Activated CD4-positive, alpha-beta T cell treated with anti-CD3 and anti-CD28 coated beads for 24 hours (primary cell): ENCODE measurements at places on chromosomes 5 and 9.

DNA sequence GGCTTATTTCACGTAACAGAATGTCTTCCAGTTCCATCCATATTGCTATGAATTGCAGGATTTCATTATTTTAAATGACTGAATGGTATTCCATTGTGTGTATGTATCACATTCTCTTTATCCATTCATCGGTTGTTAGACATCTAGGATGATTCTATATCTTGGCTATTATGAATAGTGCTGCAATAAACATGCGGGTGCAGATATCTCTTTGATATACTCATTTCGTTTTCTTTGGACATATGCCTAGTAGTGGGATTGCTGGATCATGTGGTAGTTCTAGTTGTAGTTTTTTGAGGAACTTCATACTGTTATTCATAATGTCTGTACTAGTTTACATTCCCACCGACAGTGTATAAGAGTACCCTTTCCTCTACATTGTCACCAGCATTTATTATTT lies 460.5 kb downstream of the MAN2A1 start:
- no peak for DNase-seq

GRCh38 chr5:62581836-62582597 lies 3.4 kb downstream of the LRRC70 start:
- DNase-seq, result no peak

- DNase-seq, result no peak
Measured at GRCh38 chr5:172171118-172171517, 16.9 kb downstream of the STK10 start.

GRCh38 chr5:10838038-10838437 lies 77.0 kb upstream of the DAP start:
- DNase-seq, result no peak

DNA sequence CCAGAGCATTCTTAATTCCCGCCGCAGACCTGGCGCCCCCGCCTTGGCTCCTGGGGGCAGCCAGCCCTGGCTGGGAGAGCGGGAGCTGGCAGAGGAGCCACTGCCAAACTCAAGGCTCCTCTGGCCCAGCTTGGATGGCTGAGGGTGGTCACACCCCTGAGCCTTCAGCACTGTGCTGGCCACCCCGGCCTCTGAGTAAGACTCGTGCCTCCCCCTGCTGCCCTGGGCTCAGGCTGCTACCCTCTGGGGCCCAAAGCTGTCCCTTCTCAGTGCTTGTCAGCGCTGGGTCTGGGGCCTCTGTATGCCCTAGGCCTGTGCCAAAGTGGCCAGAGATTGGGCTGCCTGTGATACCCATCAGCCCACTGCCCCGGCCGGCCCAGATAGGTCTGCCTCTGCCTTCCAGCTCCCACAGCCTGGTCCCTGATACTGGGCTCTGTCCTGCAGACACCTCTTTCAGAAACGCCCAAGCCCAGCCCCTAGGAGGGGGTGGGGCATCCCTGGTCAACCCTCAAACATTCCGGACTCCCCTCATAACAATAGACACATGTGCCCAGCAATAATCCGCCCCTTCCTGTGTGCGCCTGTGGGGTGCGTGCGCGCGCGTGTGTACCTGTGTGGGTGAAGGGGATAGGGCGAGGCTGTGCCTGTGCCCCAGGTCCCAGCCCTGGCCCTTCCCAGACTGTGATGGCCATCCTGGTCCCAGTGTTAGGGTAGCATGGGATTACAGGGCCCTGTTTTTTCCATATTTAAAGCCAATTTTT lies 4.4 kb upstream of the PRR7 start:
- DNase-seq, result no peak

DNA sequence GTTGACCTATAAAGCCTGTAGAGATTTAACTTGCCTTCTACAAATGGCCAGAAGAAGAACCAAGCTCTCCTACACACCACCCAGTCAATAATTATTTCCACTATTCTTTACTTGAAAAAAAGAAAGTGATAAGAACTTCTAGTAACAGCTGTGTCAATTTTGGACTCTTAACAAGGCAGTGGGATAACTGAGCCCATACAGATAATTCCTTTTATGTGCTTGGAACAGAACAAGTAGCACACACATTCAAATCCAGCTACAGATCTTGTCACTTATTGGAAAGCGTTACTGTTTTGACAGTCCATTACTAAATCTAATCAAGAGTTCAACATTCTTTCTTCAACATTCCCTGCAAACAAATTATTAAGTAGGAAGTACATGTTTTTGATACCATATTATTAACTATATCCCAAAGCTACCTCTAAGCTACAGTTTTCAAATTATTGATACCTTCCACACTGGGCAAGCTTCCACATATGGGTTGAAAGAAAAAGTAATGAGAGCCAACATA lies 6.3 kb downstream of the PTGER4 start:
- DNase-seq, result no peak

GRCh38 chr5:20522905-20523482 lies 535.0 kb upstream of the CDH18 start:
- no peak for DNase-seq

DNA sequence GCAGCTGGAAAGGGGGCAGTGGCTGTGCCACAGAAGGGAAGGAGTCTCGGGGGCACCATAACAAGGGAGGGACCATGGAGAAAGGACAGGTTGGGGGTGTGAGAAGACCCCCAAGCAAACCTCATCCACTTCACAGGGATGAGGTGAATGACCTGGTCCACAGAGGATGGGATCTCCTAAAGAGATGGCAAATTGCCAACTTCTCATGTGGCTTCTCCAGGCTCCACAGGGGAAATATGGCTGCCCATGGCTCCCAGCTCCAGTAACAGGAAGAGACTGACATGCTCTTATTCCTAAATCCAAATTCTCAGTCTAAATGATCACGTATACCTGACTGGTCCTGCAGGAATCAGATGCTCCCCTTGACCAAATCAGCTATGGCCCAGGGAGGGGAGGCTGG lies 340.4 kb downstream of the SPOCK1 start:
- no peak for DNase-seq

DNA sequence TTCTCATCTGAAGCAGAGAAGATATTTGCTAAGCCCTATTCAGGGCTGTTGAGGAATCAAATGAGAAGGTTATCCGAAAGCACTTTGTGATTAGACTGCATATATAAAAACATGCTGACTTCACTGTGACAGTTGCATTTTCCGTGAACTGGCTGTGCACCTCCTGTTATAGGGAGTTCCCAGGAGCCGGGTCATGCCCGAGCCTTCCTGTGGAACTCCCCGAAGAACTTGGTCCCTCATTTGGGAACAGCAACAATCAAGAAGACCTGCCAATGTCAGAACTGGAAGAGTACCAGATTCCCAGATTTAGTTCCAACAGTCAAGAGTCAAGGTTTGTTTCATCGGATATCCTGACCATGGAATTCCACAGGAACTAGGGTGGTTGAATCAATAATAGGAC lies 130.4 kb upstream of the RAI14 start:
- DNase-seq, result no peak

GRCh38 chr5:67287510-67288268 lies 91.1 kb upstream of the CD180 start:
- no peak for DNase-seq
